Right lung (tissue), 10 donors: ENCODE measurements at places on chromosomes 1 and 21. TPM values are rescaled to one million over a fixed set of nuclear protein-coding genes. Genes with fewer than 3 reads are reported as not detected.
A peak's percentile ranks its signal among the peaks of the same experiment; 100 is the strongest.

- no peak for DNase-seq
Measured at GRCh38 chr1:14617791-14618190, 19.3 kb downstream of the KAZN start.

DNA sequence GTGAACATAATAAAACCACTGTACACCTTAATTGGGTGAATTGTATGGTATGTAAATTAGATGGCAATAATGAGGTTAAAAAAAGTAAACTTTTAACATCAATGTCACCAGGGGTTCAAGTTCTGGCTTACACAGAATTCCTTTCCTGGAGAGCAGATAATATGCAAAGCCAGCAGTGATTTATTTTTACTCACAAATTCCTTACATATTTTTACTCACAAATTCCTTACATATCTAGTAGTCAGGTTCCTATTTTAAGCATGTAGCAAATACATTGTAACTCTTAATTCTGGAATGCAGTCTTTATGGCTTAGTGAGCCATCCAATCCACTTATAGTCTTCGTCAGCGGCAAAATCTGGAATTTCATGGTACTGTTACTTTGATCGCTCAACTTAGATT is 1.3 kb upstream of the UBE4B start:
- no peak for DNase-seq

DNA sequence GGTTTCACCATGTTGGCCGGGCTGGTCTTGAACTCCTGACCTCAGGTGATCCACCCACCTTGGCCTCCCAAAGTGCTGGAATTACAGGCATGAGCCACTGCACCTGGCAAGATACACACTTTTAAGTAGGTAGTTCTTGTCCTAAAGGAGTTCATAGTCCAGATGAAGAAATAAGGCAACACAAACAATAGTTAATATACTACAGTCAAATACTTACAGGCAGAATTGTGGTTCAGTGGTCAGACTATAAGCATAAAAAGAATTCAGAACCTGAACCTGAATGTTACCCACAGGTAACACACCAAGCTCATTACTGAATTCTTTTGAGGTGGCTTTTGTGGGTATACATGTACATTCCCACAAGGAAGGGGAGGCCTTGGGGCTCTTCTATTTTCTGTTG is 1.8 kb downstream of the SDHB start:
- no peak for DNase-seq

DNA sequence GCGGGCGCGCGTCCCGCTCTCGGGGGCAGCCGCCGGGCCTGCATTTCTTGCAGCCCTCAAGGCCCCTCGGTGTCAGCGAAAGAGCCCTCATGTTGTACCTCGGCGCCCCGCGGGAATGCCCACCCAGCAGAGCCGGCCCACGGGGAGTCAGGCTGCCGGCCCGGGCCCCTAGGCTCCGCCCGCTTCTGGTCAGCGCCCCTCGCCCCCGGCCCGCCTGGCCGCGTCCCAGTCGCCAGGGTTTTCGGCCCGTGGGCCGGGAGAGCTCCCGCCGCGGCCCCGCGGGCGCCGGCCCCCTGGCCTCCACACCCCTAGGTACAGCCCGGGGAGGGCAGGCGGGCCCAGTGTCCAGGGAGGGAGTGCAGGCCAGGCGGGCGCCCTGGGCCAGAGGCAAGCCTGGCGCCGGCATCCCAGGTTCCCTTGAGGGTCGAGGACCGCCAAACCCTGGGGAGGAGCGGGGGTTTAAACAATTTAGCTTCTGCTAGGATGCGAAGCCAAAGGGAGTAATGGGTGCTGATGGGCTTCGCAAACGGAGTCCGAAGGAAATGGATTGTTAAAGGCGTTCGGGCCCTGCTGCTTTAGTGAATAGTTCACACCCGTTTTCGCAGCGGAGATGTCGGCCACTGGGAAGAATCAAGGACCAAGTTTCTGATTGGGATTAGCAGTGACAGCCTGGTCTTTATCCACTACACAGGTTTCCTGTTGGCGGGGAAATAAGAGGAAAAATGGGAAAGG is 486 bp upstream of the KCNA3 start:
- DNase-seq = no peak

DNA sequence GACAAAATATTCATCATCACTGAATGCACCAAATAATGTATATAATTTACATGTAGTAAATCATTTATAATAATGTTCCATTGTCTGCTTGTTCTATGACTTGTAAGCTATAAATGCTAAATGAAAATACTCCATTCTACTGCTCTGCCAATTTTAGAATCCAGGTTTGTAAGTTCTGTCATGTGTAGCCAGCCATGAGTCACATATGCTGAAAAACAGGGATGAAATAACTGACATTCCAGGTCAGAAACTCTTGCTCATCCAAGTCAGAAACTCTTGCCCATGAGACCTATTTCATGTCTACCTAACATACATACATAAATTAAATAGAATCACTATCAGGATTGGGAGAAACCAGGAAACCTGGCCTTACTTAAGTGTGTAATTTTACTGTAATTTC is 95.6 kb downstream of the ASH1L start:
- DNase-seq = no peak

GRCh38 chr1:67350783-67351182 is 43.1 kb downstream of the IL12RB2 start:
- DNase-seq = no peak

DNA sequence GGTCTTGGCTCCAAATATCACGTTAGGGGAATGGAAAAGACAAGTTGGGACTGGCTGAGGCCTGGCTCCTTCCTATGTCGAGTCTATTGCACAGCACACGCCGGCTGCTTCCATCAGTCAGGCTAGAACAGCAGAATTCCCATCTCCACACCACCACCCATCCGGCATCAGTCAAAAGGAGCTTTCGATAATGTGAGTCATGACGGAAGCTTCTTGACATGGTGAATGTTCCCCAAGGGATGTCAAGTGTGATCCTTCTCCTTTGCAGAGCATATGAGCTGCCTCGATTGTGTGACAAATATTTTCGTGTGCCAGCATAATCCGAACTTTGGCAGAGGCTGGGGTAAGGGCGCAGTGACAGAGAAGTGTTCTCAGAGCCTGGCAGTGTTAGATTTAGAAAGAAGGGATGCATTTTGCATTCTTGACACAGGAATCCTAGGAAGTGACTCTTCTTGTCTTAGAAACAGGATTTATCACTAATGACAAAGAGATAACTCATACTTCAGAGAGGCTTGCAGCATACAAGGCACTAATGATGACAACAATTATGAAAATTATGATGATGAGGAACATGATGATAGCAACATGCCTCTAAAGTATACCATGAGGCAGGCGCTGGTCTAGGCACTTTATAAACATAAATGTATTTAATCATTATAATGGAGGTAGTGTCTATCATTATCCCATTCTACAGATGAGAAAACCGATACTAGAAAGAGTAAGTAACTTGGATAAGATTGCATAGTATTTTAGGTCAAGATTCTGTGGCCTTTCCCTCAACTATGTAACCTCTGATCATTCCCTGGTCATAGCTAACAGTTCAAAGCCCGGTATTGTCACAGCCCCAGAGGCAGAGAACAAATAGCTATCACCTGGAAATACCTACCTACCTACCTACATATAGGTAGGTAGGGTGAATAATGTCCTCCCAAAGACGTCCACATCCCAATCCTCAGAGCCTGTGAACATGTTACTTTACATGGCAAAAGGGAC is 135.0 kb downstream of the KCNJ6 start:
- DNase-seq = no peak

- DNase-seq = no peak
Measured at GRCh38 chr1:25754470-25755181, 45.4 kb upstream of the SELENON start.

GRCh38 chr1:29506678-29507225 is 270.4 kb downstream of the PTPRU start:
- DNase-seq = no peak

DNA sequence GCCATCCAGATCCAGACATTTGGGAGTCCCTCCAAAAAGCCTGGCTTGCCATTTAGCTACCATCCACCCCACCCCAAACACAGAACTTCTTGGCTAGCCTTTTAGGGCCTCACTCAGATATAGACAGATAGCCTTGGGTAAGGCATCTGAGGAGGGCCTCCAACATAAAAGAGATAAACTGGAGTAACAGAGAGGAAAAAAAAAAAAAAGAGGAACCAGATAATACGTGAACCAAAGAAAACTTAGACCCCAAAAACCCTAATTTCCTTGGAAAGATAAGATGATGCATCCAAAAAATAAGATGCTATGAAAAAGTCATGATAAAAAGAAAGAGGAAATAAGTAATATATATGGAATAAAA is 19.8 kb upstream of the LSS start:
- no peak for DNase-seq

DNA sequence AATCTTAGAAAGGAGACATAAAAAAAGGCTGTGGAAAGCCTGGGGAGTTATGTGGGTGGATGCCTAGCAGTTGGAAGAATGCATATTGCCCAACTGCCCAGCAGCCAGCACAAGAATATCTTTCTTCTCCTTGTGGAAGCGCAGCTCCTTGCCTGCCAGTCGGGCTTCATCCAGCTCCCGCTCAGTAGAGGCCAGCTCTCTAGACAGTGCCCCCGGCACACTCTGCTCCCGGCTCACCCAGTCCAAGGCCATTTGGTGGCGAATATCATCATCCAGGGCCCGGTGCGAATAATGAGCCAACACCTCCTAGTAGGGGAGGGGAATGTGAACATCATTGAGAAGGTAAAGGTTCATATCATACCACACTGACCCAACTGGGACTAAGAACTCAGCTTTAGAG is 9.0 kb upstream of the RBM8A start:
- no peak for DNase-seq

DNA sequence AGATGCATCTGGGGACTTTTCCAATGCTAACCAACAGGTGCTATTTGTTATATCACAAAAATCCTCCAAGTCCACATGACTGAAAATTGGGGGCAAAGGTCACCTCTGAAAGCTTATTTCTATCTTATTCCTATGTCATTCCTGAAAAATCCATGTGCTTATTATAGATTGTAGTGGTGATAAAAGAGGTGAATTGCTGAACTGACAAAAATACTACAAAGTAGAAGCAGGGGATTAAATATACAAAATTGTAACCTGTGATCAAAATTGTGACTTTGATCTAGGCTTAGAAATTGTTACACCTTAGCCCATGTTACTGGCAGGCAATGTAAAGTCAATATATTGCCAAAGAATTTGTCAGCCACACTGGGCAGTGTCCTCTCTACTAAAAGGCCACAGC is 62.3 kb downstream of the IER5 start:
- no peak for DNase-seq

DNA sequence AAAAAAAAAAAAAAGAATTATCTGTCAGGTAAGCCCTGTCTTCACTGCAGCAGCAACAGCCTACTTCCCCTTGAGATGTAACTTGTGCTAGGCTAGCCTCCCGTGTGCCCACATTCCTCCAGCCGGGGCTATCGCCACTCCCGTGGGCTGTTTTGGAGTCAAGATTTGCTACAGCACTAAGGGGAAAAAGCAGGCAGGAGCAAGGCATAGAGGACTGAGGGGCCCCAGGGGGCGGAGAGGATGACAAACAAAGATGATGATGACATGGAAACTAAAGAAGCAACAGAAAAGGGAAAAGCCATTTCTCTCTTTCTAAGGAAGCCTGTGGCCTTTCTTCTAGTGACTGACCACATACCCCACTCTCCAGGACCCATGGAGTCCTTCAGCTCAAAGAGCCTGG is 1.9 kb downstream of the TNFAIP8L2 start:
- no peak for DNase-seq

DNA sequence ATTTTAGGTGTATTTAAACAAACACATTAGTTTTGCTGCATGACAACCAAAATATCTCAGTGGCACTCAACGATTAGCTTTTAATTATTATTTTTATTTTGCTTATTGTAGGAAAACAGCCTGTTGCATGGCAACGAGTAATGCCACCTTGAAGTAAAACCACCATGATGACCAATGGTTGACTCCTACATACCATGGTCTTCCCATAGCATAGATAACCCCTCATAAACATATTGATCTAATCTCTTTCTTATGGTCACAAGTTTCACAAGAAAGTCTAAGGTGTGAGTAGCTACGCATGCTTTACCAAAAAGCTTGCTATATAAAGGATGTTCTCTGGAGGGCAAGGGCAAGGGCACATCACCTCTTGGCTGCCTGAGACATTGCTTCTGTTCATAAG is 61.5 kb upstream of the PTBP2 start:
- DNase-seq = no peak

DNA sequence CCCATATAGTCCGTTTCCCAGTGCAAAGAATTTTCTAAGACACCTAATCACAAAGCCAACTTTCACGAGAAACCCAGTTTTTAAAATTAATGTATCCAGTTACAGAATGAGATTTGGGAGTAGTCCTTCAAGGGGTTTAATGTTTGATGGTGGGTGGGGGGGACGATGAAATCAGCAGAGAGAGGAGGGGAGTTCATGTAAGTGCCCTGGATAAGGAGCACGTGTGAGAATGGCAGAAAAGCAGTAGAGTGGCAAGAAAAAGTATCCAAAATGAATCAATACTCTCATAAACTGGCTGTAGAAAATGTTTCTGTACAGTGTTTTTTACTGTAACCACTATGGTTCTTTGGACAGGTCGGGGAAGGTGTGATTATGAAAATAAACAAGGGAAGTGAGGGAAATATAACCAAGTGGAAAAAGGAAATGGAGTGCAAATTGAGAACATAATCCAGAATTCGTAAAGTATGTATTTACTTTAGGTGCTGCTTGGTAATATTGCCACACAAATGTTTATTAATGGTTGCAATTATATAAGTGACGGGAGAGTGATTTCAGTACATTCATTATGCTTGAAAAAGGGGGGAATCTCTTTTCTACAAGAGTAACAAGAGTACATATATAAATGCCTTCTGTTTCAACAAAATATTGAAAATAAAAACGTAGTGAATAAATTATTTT is 118.7 kb upstream of the RRP15 start:
- DNase-seq = peak; percentile 12

DNA sequence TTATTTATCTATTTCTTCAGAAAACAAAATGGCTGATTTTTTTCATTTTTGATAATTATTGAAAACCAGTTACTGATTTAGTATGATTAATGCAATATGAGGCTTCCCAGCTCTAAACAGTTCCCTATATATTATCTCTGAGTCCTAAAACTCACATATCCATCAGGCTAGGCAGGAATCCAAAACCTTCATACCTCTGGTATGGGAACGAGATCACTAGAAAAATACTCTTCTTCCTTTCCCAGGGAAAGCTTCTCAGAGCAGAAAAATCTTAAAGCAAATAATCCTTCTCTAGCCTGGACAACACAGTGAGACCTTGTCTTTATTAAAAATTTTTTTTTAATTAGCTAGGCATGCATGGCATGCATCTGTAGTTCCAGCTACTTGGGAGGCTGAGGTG is 42.5 kb downstream of the KDM5B start:
- no peak for DNase-seq

KCNJ9 gene
- polyA plus RNA-seq = 0.06 TPM

CCDC28B gene
- polyA plus RNA-seq = 25.3 TPM

IL6R gene
- polyA plus RNA-seq = 5.7 TPM
